ENCODE measurements at places on chromosomes 3 and 15. TPM values are rescaled to one million over a fixed set of nuclear protein-coding genes. Genes with fewer than 3 reads are reported as not detected.

ACAP2 gene
- total RNA-seq = 30.5 TPM

DNA sequence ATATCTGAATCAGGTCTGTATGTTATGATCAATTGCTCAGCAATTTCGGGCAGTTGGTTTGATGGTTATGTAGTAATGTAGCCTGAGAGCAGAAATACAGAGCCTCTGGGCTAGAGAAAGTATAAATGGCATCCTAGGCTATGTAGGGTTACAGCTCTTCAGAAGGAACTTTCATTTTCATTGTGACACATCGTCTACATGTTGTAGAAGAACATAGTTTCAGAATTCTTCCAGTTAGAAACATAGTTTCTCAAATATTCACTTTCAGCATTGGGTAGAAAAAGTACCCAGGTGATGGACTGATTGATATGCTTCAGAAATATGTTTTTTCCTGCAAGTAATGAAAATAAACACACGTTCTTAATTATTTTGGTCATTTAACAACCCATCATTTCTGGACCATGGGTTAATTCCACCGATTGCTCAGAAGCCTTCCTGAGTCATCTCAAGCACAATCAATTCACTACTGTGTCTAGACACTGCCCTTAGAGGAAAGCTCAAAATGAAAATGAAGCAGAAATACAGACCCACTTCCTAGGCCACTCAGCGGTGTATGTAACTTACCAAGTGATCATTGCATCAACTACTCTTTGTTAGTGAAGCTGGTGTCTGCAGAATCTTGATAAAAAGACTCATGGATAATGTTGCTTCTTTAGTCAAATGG is 88.8 kb upstream of the TSEN2 start:
- DNase-seq = no peak

- DNase-seq = no peak
Observed at GRCh38 chr3:8736436-8736835, 2.8 kb downstream of the CAV3 start.

TCTA gene
- total RNA-seq = 70.0 TPM

- DNase-seq = no peak
Observed at GRCh38 chr3:128366652-128367051, 100.0 kb downstream of the DNAJB8 start.

DNA sequence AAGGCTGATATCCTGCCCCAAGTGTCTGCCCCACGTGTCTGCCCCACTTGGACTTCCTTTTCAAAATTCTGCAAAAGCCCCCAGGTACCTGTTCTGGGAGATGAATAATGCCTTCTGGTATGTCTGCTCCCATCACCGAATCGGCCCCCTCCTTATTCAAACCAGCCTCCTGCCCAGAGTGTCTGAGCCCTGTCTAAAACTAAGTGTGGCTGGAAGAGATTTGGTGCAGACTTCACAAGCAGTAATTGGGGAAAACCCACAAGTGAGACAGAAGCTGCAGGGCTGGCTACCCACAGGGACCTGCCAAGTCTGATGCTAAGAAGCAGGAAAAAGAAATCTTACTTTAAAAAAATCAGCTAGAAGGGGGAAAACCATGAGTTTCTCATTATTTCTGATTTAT is 85.1 kb downstream of the DUT start:
- DNase-seq = no peak

DNA sequence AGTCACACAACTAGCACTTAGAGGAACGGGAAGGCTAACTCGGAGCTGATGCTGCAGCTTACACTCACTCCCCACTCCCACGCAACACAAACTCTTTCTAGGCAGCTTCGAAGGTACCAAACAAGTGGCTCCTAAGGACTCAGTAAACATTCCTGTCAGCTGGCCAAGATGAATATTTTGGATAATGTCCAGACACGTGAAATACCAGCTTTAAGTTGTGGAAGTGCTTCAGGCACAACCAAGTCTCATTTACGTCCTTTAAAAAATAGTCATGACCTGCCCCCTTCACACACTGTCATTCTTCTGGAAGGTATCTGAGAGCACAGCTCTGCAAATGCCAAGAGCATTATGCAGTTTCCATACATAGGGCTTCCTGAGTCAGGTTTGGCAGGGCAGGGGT is 1005.9 kb upstream of the CFAP20DC start:
- DNase-seq = no peak

- DNase-seq = no peak
Observed at GRCh38 chr3:72191209-72191960, 406.4 kb upstream of the PROK2 start.

MNS1 gene
- total RNA-seq = 4.5 TPM

- no peak for DNase-seq
Observed at GRCh38 chr3:57900786-57901185, 107.4 kb upstream of the FLNB start.

LRRC15 gene
- total RNA-seq = 1.1 TPM

GRCh38 chr3:38164643-38164951 is 740 bp upstream of the OXSR1 start:
- DNase-seq = no peak

GRCh38 chr15:21271566-21271965 is 168.7 kb downstream of the POTEB3 start:
- no peak for DNase-seq

GRCh38 chr15:52557274-52557641 is 11.6 kb downstream of the ARPP19 start:
- no peak for DNase-seq

SAMD7 gene
- total RNA-seq = 1.5 TPM

GRCh38 chr15:31472636-31473384 is 146.2 kb downstream of the KLF13 start:
- DNase-seq = no peak

- DNase-seq = no peak
Observed at GRCh38 chr15:61011576-61012336, 217.3 kb downstream of the RORA start.

SLC27A2 gene
- 4.7 TPM for total RNA-seq

DNA sequence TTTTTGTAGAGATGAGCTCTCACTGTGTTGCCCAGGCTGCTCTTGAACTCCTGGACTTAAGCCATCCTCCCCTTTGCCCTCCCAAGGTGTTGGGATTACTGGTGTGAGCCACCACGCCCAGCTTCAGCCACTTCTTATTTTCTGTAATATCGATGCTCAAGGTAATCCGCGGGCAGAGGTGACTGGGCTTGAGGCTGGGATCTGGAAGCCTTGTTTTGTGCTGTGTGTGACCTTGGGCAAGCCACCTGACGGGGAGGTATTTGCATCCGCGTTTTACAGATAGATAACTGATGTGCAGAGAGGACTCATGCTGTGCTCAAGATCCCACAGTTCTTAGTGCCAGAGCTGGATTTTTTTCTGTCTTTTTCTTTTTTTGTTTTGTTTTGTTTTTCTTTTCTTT is 27.8 kb upstream of the SEMA4B start:
- no peak for DNase-seq

DNA sequence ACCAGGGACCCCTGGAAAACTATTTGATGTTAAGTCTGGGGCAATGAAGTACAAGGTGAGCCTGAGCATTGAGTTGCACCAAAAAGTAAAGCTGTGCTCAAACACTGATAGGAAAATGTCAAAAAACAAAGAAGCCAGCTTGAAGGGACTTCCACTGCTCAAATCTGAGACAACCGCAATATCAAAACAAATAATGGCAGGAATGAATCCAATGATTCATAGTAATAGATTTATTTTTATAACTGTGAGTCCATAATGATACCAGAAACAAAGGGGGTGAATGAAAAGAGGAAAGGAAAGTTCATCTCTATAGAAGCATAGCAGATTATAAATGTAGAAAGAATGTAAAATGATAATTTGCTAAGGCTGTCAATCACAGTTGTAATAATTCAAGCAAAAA is 237.3 kb upstream of the ZBTB20 start:
- DNase-seq = no peak

DNA sequence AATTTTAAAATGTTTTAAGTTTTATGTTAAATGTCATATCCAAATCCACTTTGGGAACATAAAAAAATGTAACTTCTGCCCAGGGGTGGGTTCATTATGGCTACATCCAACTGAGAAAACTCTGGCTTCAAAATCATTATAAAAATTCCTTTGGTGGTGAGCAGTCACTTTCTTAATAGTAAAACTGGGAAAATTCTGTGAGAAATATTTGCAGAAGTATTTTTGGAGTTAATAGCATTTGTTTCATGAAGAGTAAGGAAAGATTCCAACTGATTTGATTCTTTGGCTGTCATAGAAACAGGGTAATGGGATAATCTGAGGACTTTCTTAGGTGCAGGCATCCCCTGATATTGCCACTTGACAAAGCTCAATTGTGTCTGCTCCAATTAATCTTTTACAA is 38.8 kb downstream of the CPA3 start:
- no peak for DNase-seq

GPR176 gene
- 26.2 TPM for total RNA-seq

GRCh38 chr3:64195789-64196188 is 29.5 kb downstream of the PRICKLE2 start:
- DNase-seq = no peak

PTX3 gene
- total RNA-seq = 0.55 TPM

DNA sequence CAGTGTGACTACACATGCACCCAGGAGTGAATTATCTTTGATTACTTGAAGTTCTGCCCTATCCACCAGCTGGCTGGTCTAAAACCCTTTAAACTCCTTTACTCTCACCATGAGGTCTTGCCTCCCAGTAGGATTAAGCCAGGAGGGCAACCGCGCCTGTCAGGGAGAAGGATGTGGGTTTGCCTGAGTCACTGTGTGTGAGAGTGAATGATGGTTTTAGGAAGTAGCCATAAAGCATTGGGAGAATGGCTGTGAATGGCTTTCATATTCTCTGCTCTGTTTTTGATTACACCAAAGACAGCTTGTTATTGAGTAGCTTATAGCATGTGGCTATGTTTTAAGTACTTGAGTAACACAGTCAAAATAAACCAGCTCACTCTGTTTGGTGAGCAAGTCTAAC is 637.7 kb upstream of the TBL1XR1 start:
- DNase-seq = no peak

GRCh38 chr3:105525531-105525930 is 158.8 kb downstream of the ALCAM start:
- no peak for DNase-seq

GRCh38 chr3:168839653-168840052 is 743.9 kb upstream of the GOLIM4 start:
- no peak for DNase-seq

GLDN gene
- 1.4 TPM for total RNA-seq

DNA sequence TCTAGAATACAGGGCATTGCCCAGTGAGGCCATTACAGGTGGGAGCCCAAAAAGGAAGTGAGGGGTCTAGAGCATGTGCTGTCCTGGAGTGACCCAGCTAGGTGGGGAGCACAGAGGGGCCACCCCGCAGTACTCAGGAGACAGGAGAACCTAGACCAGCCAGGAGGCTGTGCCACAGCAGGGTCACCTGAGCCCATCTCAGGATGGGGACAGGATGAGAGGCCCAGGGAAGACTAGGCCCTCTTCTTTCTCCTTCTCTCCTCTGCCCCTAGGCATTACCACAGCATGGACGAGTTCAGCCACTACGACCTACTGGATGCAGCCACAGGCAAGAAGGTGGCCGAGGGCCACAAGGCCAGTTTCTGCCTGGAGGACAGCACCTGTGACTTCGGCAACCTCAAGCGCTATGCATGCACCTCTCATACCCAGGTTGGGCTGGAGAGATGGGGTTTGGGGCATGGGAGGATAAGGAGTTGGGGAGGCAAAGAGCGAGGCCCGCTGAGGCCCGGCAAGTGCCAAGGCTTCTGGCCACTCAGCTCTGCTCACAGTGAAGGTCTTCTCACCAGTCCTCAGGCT is 20.6 kb downstream of the LOXL1 start:
- no peak for DNase-seq

DNA sequence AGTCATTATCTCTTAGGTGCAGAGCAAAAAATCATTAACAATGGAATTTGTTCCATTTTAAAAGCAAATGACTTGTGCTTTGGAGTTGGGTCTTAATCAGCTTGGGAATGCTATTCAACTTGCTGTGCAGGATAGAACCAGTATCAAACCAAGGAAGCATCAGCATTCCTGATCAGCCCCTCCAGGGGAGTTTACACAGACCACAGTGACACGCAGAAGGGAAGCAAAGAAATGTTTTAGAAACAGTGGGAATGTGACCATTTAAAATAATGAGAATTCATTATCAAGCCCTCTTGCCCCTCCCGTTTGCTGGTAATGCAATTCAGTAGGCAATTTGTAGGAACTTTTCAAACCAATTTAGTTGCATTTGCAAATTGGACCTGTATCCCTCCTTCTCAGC is 155.1 kb downstream of the LRTM1 start:
- DNase-seq = no peak

CD200R1 gene
- total RNA-seq = 2.2 TPM

GAP43 gene
- not detected for total RNA-seq

GRCh38 chr3:137134431-137134830 is 176.6 kb downstream of the IL20RB start:
- no peak for DNase-seq

C3orf20 gene
- not detected for total RNA-seq

- no peak for DNase-seq
Observed at GRCh38 chr3:167467848-167468611, 5.8 kb downstream of the SERPINI2 start.

CCR8 gene
- total RNA-seq = not detected

TAGLN3 gene
- total RNA-seq = 3.2 TPM

GRCh38 chr3:87359826-87360225 is 83.4 kb upstream of the POU1F1 start:
- peak; percentile 89 for DNase-seq

- no peak for DNase-seq
Observed at GRCh38 chr3:194455481-194455880, 31.3 kb downstream of the ATP13A3 start.

SSR3 gene
- total RNA-seq = 102 TPM

DNA sequence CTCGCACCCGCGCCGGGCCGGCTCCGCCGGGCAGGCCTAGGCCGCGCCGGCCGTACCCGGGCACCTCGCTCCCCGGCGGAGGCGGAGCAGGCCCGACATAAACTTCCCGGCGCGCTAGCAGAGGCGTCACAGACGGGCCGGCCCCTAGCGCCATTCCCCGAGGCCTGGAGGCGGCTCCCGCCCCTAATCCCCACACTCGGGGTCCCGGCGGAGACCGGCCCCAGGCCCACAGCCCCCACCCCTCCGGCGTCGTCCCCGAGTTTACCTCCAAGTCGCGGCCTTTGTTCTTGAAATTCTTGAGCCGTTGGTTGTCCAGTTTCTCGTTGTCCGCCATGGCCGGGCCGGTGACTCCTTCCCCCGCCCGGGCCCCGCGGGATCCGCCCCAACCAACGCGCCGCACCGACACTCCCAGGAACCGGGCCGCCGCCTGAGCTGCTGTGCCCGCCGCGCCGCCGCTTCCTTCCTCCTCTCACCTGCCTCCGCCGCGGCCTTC is 376 bp downstream of the KPNA4 start:
- peak; percentile 62 for DNase-seq

FBXW12 gene
- 0.68 TPM for total RNA-seq

DNA sequence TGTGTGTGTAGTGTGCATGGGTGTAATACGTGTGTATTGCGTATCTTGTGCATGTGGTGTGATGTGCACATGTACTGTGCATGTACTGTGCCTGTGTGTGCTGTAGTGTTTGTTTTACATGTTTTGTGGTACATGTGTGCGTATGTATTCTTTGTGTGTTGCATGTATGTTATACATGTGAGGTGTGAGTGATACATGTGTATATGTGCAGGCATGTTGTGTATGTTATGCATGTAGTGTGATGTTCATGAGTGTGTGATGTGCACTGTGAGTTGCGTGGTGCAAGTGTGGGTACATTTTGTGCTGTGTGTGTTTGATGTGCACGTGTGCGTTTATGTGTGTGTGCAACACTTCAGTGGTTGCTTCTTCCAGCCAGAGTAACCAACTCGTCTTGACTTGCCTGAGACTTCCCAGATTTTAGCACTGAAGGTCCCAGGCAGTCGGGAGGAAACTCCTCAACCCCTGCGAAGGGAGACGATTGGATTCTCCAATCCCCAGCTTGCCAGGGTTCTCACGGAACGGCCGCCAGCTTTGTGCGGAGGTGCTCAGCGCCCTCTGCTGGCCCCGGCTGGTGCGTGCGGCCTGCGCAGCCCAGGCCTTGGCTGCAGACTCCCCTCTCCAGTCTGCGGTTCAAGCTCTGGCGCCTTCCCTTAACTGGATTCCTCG is 3.6 kb downstream of the GALNT15 start:
- peak; percentile 61 for DNase-seq

Data from prostate gland (tissue), 2 donors.